ENCODE measurements at places on chromosomes 1 and 21. TPM values are rescaled to one million over a fixed set of nuclear protein-coding genes. Genes with fewer than 3 reads are reported as not detected.

HSD3B1 gene
- not detected for total RNA-seq

ELAVL4 gene
- total RNA-seq, result not detected

HOOK1 gene
- not detected for total RNA-seq

CHIA gene
- total RNA-seq, result not detected

FCRL1 gene
- total RNA-seq, result not detected

SHISA4 gene
- 21.2 TPM for total RNA-seq

SELL gene
- 0.67 TPM for total RNA-seq

ACBD6 gene
- total RNA-seq, result 52.8 TPM

GFI1 gene
- total RNA-seq, result 0.14 TPM

SHISAL2A gene
- not detected for total RNA-seq

KPRP gene
- not detected for total RNA-seq

BNIPL gene
- 0.42 TPM for total RNA-seq

KRTAP7-1 gene
- total RNA-seq, result not detected

ATP1A4 gene
- total RNA-seq, result not detected

CASZ1 gene
- total RNA-seq, result 5.1 TPM

ZFP69 gene
- 3.2 TPM for total RNA-seq

C4BPB gene
- total RNA-seq, result not detected

EDARADD gene
- total RNA-seq, result not detected

BTBD8 gene
- 1.7 TPM for total RNA-seq

ARPC5 gene
- total RNA-seq, result 190 TPM

FAM72C gene
- 2.8 TPM for total RNA-seq

RHCE gene
- total RNA-seq, result not detected

ATP5IF1 gene
- 133 TPM for total RNA-seq

PTAFR gene
- total RNA-seq, result 0.18 TPM

RPL5 gene
- 1,117 TPM for total RNA-seq

DDAH1 gene
- total RNA-seq, result 72.0 TPM
